Transverse colon (tissue), 4 donors: ENCODE measurements at places on chromosomes 2 and 18. TPM values are rescaled to one million over a fixed set of nuclear protein-coding genes. Genes with fewer than 3 reads are reported as not detected.
A peak's percentile ranks its signal among the peaks of the same experiment; 100 is the strongest.

DNA sequence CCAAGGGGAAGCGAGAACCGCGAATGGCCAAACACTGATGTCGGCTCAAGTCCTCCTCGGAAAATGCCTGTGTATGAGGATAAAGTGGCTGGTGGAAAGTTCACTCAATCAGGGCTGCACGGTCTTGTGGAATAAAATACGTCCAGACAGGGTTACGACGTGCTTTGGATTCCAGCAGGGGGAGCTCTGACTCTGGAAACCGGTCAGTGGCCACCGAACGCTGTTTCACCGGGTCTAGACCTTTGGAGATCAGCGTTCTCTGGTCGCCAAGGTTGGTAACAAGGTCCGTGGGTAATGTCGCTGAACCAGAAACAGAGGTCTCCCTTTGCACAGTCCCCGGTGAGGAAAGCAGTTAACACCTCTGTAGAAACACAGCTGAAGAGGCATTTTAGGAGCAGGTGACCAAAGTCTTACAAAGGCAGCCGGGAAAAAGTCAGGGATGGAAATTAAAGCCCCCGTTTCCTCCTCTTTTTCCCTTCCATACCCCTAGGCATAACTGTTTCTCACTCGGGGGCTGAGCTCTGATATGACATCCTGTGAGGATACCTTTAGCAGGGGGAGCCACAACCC, 47.8 kb downstream of the CDCA7 start:
- peak; percentile 81 for DNase-seq

GRCh38 chr2:6341588-6342129, 524.0 kb downstream of the CMPK2 start:
- no peak for DNase-seq

DNA sequence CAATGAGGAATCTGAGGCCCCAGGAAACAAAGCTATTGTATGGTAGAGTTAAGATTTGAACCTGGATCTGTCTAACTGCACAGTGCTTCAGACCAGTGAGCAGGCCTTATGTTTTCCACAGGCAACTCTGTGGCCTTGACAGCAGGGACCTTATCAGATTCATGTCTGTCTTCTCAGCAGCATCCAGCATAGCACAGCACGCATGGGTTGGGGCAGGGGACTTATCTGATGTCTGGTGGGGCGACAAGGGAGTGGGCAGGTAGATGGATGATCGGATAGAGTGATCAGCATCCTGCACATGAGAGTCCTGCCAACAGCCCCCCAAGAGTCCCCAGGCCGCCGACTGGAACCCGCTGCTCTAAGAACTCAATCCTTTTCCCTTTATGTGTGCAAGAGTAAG, 28.7 kb upstream of the KCNF1 start:
- no peak for DNase-seq

Gene ARHGEF33
- not detected for total RNA-seq

DNA sequence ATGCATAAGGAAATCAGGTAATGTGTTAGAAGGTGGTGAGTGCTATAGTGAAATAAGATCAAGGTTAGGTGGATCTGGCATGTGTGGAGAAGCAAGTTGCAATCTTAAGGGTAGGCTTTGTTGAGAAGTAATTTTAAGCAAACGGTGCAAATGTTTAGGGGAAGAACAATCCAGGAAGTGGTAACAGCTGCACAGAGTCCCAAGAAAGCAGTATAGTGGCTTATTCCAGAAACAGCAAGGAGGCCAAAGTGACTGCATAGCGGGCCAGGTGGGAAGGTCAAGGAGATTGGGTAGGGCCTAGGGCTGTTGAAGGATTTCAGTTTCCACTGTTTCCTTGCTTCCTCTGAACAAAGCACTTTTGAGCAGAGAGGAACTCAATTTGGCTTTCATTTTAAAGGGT, 30.0 kb upstream of the RAB1A start:
- DNase-seq: no peak

Gene FSHR
- total RNA-seq: not detected

DNA sequence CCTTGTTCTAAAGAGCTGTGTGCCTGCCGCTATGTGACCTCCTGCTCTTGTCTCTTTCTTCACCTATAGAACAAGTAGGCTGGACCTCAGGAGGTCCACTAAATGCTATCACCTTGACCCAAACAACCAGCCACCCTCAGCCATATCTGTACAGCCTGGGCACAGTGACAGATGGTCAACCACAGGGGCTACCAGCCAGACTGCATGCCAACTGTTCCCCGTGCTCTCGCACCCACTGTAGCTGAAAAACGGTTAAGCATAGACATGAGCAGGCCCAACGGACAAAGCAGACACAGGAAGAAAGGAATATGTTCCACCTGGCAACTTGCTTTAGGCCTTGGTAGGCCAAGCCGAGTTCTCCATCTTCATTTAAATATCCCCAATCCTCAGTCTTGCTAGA, 43.2 kb upstream of the ACAA2 start:
- no peak for DNase-seq

GRCh38 chr2:201793631-201794030, 12.7 kb upstream of the CDK15 start:
- DNase-seq: no peak

Gene RAPGEF4
- total RNA-seq: not detected

- no peak for DNase-seq
Observed at GRCh38 chr2:120034027-120034426, 21.1 kb downstream of the EPB41L5 start.

Gene HTR2B
- total RNA-seq: 0.82 TPM

DNA sequence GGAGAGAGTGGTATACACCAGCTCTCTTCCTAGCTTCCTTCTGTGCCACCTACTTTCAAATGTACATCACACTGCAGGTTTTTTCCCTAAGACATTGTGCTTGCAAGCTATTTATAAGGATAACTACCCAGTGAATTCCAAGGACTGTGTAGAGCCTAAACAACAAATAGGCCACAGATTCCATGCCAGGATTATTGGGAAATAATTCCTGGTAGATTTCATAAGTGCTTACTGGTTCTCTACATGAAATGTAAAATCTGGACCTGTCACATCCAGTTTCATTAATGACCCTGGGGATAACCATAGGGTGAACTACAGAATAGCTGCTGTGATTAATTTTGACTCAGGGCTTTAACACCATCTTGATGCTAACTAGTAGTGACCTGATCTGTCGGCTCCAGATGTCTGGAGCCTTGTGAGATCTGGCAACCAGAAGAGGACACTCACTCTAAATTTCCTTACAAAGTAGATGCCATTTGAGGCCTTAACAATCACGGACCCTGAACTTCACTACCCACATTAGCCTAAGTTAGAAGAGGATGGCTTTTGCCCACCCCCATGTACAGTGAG, 34.3 kb upstream of the LGALSL start:
- DNase-seq: no peak

Gene KIF5C
- 3.2 TPM for total RNA-seq

DNA sequence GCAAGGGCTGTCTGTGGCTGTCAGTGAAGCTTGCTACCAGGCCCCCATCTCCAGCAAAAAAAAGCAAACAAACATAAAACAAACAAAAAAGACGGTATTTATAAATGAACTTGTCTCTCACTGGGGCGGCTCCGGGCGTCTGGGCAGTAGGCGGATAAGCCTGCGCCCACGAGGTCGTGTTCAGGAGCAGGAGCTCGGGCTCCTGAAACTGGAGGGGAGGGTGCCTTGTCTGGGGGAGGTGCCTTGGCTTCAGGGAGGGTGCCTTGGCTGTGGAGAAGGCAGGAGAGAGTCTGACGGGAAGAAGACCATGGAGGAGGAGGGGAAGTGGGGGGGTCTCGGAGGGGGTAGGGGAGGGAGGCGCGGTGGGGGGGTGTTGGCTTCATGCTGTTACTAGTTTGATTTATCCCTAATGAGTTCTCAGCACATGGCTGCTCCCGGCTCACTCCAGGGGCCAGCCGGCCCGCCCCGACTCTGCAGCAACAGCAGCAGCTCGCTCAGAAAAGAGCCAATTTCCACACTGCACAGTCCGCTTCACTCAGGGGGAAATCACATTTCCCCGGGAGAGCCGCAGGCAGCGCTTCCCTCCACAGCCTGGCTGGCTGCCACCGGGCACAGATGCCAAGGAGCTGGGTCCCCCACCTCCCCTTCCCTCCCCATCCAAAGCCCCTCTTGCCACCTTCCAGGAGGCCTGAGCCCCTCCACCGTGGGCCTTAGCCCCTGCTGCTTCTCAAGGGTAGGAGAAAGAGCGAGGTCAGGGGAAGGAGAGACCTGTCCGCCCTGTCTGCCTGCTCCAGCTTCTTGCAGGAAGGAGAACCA, 38.7 kb downstream of the PSD4 start:
- DNase-seq: no peak

- no peak for DNase-seq
Observed at GRCh38 chr2:21552981-21553380, 429.2 kb downstream of the TDRD15 start.

Gene ERFE
- total RNA-seq: not detected

DNA sequence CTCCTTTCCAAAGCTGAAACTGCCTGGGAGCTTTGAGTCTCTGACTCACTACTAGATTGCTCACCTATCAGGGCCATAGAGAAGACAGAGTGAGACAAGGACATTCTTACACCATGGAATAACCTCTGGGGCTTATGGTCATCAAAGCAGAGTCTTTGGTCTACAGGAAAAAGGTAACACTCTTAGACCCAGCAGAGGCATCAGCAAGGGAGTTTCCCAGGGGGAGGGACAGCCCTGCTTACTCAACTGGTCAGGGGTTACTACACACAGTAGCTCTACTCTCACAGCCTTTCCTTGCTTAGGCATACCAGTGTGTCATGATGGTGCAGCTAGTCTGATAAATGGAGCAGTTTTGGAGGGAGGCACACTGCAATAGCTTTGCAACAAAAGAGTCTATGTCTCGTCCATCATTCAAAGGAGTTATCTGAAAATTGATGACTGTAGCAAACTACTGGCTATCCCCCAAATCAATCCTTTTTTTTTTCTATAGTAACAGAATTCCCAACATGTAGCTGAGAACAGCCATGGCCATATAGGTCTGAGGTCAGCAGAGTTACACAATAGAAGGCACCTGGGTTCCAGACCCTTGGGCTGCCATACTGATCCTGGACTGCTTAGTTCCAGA, 22.4 kb upstream of the CD28 start:
- no peak for DNase-seq

Gene SLC11A1
- total RNA-seq: 4.8 TPM

Gene GPR35
- total RNA-seq: 167 TPM

Gene TTN
- 43.4 TPM for total RNA-seq

DNA sequence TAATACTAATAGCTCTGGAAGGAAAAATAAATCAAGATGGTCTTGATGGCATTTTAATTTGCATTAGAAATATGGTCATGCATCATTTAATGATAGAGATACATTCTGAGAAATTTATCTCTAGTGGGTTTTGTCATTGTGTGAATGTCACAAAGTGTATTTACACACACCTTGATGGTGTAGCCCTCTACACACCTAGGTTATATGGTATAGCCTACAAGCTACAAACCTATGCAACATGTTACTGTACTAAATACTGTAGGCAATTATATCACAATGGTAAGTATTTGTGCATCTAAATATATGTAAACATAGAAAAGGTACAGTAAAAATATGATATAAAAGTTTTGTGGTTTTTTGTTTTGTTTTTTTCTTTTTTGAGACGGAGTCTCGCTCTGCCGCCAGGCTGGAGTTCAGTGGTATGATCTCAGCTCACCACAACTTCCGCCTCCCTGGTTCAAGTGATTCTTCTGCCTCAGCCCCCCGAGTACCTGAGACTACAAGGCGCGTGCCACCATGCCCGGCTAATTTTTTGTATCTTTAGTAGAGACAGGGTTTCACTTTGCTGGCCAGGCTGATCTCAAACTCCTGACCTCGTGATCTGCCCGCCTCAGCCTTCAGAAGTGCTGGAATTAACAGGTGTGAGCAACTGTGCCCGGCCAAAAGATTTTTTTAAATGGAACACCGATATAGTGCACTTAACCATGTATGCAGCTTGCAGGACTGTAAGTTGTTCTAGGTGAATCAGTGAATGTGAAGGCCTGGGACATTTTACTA, 83.7 kb upstream of the UBXN4 start:
- DNase-seq: no peak

DNA sequence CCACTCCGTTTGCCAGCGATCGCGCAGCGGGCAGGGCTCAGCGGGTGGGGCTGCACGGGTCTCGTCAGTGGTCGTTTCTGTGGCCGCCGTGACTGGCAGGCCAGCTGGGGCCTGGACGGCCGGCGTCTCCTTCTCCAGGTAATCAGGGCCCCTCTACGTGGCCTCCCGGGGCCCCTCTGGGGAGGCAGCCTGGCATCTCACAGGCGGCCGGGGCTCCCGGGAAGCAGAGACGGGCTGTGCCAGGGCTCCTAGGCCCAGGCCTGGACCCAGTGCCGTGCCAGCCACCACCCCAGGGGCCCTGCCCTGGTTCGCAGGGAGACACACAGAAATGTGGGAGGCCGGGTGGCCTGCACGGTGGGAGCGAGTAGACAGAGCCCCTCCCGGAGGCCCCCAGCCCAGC, 59.5 kb downstream of the NFATC1 start:
- DNase-seq: no peak

Gene ELOA2
- total RNA-seq: not detected

GRCh38 chr2:46521215-46521683, 41.9 kb downstream of the TMEM247 start:
- DNase-seq: peak; percentile 57
